ENCODE measurements at places on chromosomes 4 and X.

- peak; percentile 92 for DNase-seq
These were observed 32.7 kb upstream of the JADE1 start for GRCh38 chr4:128776794-128777216.

DNA sequence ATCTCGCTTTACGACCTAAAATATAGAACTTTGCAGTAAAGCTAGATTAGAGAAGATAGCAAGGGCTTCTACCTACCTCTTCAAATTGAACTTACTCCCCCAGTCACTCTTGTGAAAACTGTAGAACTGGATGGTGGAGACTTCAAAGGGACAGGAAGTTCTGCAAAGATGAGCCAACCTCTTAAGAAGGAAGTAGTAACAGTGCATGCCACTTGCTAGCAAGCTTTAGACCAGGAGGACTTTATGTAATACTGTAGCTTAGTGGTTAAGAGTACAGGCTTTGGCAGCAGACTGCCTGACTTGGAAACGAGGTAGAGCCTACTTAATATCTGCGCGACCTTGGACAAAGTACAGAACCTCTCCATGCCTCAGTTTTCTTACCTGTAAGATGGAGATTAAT is 27.5 kb upstream of the VBP1 start:
- no peak for DNase-seq

- no peak for DNase-seq
These were observed 199.9 kb upstream of the ATP6AP2 start for GRCh38 chrX:40380655-40381488.

DNA sequence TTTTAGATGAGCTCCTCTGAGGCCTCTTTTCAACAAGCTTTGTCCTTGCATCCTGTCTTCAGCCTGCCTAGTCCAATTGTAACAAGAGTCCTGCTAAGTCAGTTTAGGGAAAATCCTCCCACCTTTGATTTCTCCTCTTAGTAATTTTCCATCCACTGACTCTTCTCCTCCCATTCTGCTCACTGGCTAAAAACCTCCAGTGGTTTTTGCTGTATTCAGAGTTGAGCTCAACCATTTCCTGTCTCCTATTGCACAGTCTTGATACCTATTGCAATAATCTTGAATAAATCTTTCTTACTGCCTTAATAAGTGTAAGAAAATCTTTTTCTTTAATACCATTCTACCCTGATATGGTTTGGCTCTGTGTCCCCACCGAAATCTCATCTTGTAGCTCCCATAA is 117.8 kb upstream of the ENPP6 start:
- DNase-seq = no peak

DNA sequence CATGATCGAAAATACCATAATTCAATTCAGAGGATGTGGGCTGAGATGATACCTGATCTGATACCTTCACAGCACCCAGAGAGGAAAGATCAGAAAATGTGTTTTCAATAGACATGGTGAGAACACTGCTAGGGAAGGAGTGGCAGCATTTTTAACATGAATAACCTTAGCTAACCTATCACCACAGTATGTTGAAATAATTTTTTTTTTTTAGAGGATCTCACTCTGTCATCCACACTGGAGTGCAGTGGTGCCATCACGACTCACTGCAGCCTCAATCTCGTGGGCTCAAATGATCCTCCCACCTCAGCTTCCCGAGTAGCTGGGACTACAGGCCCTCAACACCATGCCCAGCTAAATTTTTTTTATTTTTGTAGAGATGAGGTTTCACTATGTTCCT is 90.5 kb upstream of the RAPGEF2 start:
- DNase-seq = no peak

DNA sequence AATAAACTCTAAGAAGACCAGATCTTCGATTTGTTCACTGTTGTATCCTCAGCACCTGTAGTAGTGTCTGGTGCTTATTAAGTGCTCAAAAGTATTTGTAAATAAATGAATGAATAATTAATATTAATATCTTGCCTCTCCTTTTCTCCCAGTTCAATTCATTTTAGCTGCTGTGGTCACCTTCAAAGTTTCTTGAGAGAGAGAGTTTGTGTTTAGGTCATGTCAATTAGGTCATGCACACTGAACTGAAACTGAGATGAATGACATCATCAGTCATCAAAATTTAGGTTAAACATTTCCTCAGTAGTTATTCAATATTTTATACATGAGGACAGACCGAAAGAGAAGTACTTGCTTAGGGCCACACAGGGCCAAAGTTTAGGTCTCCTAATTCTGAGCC is 73.5 kb downstream of the ANXA3 start:
- DNase-seq = no peak

- peak; percentile 55 for DNase-seq
These were observed at the start of gene P2RY8 for GRCh38 chrX:1537031-1537715. TSS of gene P2RY8 (minus strand) at chrX:1537185. CDS start at chrX:1466558, 70,627 bp downstream.

DNA sequence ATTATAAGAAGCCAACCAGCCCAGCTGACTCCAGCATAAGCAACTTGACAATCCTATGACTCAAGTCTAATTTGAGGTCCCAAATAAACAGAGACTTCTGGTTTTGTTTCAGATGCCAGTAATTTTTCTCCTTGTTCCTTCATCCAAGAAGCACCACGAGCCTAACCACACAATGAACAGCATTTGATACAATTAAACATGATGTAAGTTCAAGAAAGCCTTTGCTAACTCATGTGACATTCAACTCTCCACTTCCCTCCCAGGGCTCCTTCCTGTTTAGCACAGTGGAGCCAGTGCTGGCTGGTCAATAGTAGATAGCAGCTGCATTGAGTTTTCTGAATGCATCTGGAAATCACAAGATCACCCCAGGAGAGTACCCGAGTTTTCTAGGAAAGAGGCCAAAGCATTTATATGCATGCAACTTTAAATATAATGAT is 206.3 kb downstream of the ARHGAP24 start:
- no peak for DNase-seq

DNA sequence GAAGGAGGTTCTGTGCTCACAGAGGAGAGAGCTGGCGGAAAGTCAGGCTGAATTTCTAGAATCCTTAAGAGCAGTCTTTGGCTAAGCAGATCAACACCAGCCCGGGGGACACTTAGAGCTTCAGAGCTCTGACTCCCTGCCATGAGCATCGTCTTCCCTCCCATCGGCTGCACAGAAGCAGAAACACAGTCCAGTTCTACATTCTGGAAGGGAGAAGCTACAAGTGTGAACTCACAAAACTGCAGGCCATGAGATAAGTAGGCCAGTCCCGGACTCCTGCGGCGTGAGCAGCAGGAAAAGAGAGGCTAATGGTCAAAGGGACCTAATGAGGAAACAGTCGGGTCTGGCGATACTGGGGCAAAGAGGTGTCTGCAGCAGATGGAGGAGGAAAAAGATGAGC is 211.5 kb downstream of the DHX15 start:
- DNase-seq = no peak

GRCh38 chr4:47084111-47084510 is 52.7 kb downstream of the GABRB1 start:
- no peak for DNase-seq

DNA sequence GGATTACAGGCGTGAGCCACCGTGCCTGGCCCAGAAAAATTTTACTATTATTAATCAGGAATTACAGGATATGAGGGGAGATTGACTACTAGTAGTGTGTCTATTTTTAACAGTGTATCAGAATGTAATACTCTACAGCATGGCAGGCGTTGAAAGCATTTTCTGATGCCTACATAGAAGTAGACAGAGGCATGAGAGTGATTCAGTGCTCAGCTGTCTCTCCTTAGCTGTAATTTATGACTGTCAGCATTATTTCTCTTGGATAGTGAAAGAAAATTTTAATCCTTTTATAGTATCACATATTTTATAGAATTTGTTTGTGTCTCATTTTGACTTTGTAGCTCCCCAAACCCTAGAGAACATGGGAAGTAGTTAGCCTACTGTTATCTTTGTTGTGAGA is 20.7 kb downstream of the ARHGAP24 start:
- no peak for DNase-seq

- DNase-seq = no peak
These were observed 3.2 kb downstream of the SNX25 start for GRCh38 chr4:185212581-185212980.

- DNase-seq = peak; percentile 66
These were observed 32.9 kb upstream of the RAB40A start for GRCh38 chrX:103552236-103552635.

DNA sequence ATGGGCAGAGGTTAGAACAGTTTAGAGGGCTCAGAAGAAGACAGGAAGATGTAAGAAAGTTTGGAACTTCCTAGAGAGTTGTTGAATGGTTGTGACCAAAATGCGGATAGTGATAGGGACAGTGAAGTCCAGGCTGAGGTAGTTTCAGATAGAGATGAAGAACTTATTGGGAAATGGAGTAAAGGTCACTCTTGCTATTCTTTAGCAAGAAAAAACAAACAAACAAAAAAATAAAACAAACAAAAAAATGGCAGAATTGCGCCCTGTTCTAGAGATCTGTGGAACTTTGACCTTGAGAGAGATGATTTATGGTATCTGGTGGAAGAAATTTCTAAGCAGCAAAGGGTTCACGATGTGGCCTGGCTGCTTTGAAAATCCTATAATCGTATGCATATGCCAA is 185.1 kb upstream of the SFRP2 start:
- DNase-seq = no peak

DNA sequence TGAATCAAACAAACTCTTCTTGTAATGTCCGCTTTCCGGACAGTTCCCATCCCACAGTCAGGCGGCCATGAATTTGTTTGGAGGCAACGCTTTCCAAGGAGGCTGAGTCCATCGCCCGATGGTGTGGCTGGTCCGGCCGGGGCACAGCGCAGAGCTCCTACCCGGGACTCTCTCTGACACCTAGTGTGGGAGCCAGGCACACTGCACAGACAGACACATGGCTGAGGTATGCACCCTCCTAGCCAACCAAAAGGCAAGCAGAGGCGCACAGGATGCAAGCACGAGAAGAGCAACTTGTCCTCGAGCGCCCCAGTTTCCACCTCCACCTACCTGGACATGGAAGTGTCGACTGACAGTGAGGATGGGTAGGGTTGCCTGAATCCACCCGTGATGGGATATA is 87.5 kb downstream of the LEF1 start:
- DNase-seq = no peak

GRCh38 chr4:139694522-139695107 is 29.0 kb downstream of the MGST2 start:
- DNase-seq = no peak

GRCh38 chr4:188012426-188012945 is 16.9 kb downstream of the ZFP42 start:
- no peak for DNase-seq

DNA sequence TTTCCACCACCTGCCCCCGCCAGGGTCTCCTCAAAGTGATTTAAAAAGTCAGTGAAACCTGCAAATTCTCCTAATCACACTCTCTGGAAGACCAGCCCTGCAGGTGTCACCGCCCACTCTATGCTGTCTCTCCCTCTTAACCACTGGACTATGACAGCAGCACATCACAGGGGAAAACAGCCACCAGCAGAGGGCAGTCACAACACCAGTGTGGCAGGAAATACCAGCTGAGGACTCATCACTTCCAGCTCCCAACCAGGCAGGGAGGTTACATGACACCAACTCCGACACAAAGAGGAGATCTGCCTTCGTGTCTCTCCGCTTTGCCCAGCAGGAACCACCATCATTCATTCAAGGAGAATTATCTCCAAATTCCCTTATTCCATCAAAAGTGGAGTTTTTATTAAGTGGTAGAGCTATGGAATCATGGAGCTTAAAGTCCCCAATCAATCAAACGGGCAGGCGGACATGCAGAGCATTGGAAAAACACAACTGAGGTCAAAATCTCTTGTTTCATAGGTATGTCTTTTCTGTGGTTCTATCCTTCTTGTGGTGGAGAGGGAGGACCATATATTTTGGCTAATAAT is 91.3 kb downstream of the NSUN7 start:
- peak; percentile 76 for DNase-seq

DNA sequence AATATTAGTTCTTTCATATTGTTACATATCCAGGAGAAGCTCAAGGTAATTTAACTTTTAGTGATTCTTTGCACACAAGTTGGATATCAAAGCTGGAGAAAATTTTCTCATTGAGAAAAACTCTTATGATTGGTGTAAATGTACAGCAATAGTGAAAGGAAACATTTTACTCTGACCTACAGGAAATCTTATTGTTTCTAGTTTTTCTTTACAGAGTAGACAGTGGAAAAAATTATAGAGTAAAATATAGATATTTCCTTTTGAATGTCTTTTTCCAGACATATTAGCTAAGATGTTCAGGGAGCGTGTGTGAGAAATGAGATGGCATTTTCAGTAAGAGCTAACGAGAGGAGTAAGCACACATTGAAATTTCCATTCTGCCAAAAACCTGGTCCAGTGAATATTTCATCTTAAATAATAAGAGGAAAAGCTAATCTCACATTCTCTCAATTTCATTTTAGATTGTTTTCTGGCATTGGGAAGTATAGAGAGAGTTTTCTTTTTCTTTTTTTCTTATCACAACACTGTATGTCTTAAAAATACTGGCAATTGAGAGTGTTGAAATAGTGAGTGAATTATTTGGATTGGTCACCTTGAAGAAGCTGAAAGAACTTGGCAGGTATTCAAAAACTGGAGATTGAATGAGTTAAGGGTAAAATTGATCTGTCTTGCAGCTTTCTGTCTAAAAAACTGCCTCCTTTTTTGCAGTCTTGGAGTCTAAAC is 15.6 kb upstream of the ATP8A1 start:
- no peak for DNase-seq

- no peak for DNase-seq
These were observed 43.3 kb downstream of the CD40LG start for GRCh38 chrX:136691028-136691809.

DNA sequence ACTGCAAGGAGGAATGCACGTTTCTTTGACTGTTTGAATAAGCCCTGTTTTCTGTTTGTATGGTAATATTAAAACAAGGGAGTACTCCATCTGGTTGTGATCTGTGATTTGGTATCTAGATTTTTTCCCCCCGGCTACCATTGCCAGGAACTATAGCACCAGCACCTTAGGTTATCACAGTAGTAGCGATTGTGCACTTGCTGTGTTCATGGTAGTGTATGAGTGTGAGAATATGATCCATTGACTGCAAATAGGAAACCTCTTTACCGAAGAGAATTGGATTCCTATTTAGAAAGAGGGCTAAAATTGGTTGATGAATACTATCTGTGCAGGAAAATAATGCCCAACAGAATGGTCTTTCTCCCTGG is 69.9 kb downstream of the LARP7 start:
- no peak for DNase-seq
